ENCODE measurements at places on chromosomes 12 and 14.

DNA sequence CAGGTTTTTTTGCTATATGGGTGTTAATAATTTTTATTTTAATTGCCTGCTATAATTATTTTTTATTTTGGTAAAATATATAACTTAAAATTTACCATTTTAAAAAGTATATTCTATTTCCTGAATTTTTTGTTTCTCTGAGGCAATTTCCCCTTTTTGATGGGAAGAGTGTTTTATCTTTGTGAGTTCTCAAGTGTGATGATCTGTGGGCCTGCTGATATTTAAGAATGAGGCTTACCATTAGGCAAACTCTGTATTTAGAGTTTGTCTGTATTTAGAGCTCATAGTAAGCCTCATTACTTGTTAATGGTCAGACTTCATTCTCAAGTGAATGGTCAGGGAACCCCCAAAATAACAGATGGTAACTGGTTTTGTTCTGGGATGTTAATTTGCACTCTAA is 48.0 kb downstream of the WNK1 start:
- no peak for DNase-seq

DNA sequence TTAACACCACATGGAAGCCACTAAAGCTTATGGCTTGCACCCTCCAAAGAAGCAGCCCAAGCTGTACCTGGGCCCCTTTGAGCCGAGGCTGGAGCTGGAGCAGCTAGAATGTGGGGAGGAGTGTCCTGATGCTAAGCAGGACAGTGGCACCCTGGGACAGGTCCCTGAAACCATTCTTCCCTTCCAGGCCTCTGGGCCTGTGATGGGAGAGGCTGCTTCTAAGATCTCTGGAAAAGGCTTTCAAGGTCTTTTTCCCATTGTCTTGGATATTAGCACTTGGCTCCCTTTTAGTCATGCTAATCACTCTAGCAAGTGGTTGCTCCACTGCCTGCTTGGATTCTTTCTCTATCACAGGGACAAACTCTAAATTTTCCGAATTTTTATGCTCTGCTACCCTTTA is 40.9 kb downstream of the OSBPL8 start:
- no peak for DNase-seq

- DNase-seq = no peak
These were observed 15.4 kb upstream of the HIGD1C start for GRCh38 chr12:50936821-50937530.

DNA sequence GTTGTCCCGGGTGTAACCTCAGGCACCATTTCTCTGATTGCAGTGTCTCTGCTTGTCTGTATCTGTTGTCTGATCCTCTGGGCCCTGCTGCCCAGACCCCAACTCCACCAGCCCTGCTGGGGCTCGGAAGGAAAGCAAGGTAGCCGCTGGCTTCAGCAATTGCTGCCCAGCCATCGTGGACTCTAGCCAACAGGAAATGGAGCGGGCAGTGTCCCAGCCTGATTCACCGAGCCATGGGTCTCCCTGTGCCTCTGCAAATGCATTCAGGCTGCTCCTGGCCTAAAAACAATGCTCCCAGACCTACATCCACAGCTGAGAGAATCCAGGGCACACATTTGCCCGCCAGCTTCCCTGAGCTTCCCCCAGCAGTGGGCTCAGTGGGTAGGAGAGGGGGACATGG is 9.2 kb downstream of the TUNAR start:
- no peak for DNase-seq

DNA sequence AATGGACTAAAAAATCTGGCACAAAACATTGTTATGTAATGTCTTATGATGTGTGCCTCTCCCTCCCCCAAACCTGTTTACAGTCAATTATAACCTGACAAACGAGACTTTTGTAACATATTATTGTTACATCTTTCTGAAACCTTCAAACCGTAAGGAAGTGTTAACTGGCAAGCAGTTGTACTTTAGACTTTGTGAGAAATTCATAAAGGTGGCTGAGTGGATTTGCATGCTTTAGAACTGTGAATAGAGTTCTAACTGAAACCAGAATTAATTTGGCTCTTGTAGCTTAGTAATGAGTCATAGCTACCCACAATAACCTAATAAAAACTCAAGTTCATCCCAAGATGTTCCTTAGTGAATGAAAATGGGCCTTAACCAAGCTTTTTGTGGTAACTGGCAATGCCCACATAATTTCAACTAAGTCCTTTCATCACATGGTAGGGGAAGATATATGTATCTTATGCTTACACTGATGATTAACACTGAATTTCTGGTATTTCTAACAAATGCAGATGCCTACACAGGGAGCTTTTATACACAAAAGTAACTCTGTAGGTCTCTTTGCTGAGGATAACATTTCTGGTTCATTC is 29.7 kb downstream of the RAD9B start:
- peak; percentile 72 for DNase-seq

DNA sequence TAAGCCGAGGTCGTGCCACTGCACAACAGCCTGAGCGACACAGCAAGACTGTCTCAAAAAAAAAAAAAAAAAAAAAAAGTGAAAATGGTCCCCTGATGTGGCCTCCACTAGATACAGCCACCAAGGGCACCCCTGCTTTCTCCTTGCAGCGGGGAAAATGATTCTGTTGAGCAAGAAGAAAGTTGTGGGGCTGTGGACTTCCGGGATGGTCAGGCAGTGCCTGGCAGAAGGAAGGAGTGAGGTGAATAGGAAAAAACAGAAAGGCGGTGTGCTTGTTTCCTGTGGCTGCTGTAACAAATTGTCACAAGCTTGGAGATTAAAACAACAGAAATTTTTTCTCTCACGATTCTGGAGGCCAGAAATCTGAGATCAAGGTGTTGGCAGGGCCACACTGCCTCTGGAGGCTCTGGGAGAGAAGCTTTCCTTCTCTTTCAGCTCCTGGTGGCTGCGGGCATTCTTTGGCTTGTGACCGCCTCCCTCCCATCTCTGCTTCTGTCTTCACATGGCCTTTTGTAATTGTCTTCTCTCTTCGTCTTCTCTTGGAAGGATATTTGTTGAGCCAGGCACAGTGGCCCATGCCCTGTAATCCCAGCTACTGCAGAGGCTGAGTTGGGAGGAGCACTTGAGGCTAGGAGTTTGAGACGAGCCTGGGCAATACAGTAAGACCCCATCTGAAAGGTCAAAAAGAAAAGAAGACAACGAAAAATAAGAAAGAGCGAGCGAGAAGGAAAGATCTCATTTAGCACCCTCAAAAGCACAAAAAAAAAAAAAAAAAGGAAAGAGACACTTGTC is 116.6 kb upstream of the MED13L start:
- no peak for DNase-seq

DNA sequence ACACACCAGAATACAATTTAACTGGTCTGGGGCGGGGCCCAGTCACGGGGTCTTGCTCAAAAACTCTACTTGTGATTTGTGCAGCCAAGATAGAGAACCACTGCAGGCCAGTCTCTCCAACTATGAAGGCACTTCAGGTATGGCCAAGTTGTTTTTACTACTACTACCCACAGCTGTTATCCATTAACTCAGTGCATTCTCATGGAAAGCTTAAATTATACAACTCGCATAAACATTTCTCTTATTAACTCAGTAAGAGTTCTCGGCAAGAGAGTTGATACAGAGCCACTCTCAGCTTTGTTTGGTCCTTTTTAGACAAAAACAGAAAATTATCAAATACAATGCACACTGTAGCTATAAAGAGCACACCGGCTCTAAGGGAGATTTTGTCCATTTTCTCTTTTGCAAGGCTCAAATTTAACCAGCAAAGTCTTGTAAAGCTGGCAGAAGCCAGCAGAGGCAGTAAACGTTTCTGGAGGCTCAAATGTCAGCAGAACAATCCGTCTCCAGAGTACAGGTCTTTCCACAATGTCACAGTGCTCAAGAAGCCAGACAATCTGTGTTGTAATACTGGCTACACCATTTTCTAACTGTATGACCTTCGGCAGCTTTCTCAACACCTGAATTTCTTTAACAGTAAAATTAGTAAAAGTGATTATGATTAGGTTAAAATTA is 85.9 kb downstream of the PTGER2 start:
- DNase-seq = peak; percentile 35

- no peak for DNase-seq
These were observed 3.0 kb upstream of the MAP3K9 start for GRCh38 chr14:70812124-70812818.

GRCh38 chr12:107320929-107321631 is 227.7 kb upstream of the CRY1 start:
- no peak for DNase-seq

DNA sequence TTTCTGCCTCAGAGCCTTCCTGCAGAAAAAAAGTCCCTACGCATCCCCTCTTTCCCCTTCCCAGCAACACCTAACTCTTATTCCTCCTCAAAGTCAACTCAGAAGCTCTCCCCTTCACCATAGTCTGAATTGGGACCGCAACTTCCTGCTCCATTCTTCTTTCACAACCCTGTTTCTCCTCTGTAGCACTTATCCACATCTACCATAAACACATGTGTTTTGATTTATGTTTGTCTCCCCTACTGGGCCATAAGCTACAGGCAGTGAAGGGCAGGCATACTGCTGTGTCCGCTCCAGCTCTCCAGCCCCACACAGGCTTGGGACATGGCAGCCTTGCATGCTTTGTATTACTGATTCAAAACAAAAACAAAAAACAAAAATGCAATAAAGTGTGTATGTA is 5.9 kb downstream of the SDR9C7 start:
- no peak for DNase-seq

- DNase-seq = no peak
These were observed 2.2 kb downstream of the PAWR start for GRCh38 chr12:79688376-79689060.

- DNase-seq = no peak
These were observed 17.6 kb upstream of the EPS8 start for GRCh38 chr12:15806826-15807225.

DNA sequence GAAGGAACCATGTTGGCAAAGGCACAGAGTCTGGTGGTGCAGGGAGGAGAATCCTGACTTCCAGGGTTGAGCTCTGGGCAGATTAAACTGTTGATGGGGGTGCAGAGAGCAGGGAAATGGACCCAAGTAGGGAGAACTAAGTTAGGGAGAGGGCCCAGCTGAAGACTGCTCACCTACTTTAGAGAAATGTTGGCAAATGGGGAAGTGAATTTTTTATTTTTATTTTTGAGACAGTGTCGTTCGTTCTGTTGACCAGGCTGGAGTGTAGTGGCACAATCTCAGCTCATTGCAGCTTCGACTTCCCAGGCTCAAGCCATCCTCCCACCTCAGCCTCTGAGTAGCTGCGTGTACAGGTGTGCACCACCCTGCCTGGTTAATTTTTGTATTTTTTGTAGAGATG is 32.1 kb upstream of the TUBA1A start:
- no peak for DNase-seq

DNA sequence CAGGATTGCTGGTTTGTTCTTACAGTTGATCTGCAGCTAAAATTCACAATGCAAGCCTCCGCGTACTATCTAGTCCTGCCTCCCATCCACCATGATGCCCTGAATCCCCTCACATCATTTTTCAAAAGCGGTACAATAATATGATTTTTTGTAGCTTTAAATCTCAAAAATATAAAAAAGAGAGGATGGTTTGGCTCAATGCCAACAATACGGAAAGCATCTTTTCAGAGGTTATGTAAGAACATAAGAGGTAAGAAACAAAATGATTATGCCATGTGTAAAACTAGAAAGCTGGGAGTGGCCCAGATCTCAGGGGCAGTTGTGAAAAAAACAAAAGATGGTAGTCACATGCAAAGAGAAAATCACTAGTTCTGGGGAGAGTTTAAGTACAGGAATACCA is 24.0 kb upstream of the ZDHHC17 start:
- no peak for DNase-seq

- no peak for DNase-seq
These were observed 98.7 kb downstream of the ERGIC2 start for GRCh38 chr12:29282031-29282816.

Data from AG08395 (cell line).